NCI-H460 (cell line): ENCODE measurements at places on chromosomes 13 and 19.

- DNase-seq, result no peak
Measured at GRCh38 chr13:98503175-98504028, 73.5 kb downstream of the STK24 start.

DNA sequence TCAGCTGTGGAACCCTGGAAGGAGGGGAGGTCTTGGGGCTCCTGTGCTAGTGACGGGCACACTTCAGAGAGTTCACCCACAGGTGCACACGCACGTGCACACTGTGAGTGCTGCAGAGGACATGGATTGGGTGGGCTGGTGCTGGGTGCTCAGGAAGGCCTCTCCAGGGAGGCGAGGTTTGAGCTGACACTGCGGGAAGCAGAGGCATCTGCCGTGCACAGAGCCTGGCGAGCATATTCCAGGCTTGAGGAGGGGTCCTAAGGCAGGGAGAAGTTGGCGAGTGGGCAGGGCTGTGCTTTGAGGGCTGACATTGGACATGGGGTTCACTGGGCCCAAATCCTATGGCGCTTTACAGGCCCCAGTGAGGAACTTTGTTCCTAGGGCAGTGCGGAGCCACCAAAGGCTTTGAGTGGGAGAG is 25.6 kb downstream of the CCDC8 start:
- no peak for DNase-seq

DNA sequence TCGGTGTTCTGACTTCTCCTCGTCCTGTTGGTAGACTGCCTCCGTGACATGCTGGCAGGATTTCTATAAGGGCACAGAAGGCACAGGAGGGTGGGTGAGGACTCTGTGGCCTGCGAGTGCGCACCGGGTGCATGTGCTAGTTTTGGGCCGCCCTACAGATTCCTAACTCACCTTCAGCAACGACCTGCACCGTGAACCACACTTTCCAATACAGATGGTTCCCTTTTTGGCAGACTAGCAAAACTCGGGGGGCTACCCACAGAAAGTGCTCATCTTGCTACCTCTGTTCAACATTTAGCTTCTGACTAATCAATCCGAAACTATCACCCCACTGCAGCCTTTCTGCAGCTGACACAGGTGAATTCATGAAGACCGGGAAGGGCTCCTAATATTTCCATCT is 14.1 kb upstream of the AMER2 start:
- no peak for DNase-seq

DNA sequence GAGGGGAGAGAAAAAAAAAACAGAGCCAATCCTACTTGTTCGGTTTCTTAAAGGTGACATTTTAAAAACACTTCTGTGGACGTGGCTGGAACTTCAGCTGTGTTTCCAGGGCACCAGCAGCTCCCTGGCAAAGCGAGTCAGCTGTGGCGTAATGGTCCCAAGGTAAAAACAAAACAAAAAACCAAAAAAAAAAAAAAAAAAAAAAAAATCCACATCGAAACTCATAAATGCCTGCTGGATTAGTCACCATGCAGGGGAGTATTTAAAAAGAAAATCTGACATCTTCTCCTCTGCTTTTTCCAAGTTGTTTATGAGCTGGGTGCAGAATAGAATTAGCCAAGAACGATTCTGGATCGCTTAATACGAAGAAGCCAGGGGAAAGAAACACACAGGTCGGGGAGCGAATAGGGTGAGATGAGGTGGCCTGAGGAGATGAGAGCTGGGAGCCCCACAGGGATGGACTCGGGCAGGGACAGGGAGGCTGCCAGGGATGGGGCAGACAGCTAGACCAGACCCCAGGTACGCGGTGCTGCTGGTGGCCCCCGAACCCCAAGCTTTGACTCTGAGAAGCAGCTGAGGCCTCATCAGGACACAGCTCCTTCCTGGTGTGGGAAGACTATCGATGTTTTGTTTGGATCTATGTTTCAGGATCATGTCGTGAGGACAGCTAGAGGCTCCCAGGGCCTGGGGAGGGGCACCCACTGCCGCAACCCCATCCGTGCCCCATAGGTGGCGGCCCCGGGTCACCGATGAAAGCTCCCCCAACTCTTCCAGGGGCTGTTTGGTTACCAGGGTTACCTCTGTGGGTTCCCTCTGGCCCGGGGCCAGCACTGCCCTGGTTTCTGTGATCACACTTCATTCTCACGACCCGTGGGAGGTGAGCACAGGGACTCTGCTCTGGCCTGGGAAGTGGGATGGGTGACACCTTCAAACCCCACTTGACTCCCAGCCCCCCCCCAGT is 3.1 kb upstream of the CTXN1 start:
- no peak for DNase-seq

- DNase-seq, result no peak
Measured at GRCh38 chr13:88142653-88143052, 471.5 kb downstream of the SLITRK5 start.

GRCh38 chr13:113009743-113010509 is 40.9 kb downstream of the MCF2L start:
- DNase-seq, result no peak
